ENCODE measurements at places on chromosomes 5 and 9. TPM values are rescaled to one million over a fixed set of nuclear protein-coding genes. Genes with fewer than 3 reads are reported as not detected.

The C1QTNF2 gene
- polyA plus RNA-seq: 1.5 TPM

The LEAP2 gene
- polyA plus RNA-seq: 30.5 TPM

DNA sequence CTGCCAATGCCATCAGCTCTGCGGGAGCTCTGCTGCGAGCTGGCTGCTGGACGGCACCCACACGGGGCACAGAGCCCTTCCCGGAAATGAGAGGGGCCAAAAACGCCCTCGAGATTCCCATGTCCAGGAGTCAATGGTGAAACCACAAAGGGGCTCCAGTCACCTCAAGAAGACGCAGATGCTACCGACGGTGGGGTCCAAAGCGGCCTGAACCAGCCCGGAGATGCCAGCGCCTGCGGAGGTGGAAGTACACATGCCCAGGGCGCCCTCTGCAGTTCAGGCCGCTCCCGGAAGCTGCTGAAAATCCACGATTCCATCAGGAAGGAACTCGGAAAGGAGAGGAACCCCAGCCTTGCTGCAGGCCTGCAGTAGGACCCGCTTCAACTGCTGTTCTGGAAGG, 82.4 kb upstream of the SELENOP start:
- DNase-seq: no peak

DNA sequence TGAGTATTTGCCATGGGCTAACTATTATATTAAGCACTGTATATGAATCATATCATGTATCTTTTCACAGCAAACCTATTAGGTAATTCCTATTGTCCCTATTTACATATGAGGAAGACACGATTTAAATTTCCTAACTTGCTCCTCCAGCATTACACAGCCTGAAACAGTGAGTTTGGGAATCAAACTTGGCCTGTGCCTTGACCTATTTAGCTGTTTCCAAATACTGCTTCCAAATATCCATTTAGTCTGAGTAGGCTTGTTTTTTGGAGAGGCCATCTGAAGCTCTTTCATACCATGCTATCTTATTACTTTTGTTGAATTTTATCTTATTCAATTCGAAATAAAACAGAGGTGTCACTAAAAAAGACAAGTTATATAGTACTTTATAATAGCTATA, 447.3 kb upstream of the MPDZ start:
- no peak for DNase-seq

The TLX3 gene
- polyA plus RNA-seq: 0.22 TPM

DNA sequence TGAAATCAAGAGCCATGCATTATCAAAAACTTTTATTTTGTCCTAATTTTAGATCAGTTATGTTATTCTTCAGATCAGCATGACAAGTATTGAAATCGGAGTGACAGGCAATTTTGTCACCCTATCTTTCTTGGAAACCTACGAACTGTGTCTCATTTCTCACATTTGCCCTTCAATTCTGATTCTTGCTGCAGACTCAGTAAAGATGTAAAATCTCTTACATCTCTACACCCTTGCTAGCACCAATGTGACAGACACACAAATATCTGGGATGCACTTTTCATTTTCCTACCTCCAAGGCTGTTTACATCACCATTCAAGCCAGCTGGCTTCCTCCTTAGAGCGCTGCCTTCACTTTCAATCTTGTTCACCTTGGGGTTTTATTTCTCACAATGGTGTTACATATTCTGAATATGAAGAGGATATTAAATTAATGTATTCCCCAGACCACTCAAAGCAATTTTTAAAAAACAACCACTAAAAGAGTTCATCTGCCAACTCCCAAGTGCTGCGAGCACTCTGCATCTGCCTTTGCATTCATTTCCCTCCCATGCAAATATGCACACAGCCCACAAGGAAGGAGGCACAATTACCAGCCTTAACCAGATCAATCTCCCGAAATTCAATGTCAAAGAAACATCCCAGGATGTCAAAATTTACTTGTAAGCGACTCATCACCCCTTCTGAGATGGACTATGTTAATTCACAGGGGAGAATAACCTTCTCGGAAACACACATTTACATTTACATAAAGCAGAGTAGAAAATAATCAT, 164.3 kb downstream of the ENC1 start:
- DNase-seq: no peak

The PCDHGB5 gene
- polyA plus RNA-seq: 0.30 TPM

DNA sequence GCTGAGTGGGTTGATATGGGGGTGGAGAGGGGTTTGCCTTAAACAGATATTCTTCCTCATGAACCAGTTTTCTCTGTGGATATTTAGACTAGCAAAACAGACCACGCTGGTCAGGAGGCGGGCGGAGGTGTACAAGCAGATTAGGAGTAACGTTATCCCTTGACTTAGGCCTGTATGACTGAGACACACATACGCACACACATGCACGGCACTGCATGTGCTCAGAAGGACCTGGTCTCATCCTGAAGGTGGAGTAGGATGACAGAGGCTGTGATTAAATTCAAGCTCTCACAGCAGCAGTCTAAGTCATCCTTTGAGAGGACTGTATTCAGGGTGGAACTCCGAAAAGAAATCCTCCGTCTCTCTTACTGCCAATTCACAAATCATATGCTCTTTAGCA, 209.7 kb downstream of the DIRAS2 start:
- peak; percentile 29 for DNase-seq

The SURF2 gene
- 22.9 TPM for polyA plus RNA-seq

The RAD23B gene
- 19.4 TPM for polyA plus RNA-seq

GRCh38 chr9:129370770-129371169, 192.7 kb upstream of the IER5L start:
- no peak for DNase-seq

DNA sequence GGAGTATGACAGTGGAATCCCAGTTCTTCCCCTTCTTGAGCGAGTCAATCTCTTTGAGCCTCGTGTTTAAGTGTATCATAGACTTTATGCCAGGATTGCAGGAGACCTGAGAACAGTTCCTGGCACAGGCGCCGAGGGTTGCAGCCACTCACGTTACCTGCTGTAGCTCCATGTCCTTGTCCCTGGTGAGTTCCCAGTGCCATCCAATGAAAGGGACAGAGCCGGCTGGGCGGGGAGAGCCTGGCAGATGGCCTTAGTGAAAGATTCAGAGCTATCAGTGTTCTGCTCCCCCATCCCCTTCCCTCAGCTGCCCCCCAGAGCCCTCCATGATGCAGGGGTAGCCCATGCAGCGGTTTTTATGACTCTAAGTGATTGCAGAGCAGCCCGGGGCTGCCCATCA, 554.0 kb downstream of the BNC2 start:
- DNase-seq: no peak

The PIK3R1 gene
- 38.9 TPM for polyA plus RNA-seq

The PCDHGA9 gene
- polyA plus RNA-seq: not detected

The LYRM7 gene
- 9.5 TPM for polyA plus RNA-seq

Measured in hepatocyte (in vitro differentiated cells).